ENCODE measurements at places on chromosomes 13 and 19.
A peak's percentile ranks its signal among the peaks of the same experiment; 100 is the strongest.

DNA sequence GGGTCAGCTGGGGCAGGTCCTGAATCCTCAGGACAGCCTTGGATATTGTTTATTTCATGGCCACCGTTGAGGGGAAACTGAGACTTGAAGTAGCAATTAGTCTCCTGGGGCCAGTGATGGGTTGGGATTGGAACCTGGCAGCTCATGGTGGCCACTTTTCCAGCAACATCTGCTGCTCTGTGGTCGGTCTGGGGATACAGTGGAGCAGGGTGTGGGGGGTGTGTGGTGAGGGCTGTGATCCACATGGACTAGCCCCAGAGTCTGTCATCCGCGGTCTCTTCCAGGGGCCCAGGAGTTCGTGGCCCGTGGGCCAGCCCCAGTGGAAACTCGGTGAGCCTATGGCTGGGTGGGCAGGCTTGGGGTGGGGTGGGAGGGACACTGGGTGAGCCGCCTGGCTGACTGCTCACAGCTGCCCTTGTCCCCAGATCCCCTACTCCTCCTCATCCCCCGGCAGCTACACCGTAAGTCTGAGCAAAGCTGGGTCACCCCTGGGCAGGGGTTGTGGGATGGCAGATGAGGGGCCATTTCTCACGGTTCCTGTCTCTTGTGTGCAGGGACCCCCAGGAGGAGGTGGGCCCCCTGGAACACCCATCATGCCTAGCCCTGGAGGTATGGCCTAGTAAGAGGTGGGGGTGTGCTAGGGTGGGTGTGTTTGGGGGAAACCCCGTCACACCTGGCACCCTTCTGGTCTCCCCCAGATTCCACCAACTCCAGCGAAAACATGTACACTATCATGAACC is 5.5 kb downstream of the ISYNA1 start:
- no peak for DNase-seq

GRCh38 chr13:112622375-112622774 is 34.4 kb upstream of the TUBGCP3 start:
- DNase-seq, result no peak

DNA sequence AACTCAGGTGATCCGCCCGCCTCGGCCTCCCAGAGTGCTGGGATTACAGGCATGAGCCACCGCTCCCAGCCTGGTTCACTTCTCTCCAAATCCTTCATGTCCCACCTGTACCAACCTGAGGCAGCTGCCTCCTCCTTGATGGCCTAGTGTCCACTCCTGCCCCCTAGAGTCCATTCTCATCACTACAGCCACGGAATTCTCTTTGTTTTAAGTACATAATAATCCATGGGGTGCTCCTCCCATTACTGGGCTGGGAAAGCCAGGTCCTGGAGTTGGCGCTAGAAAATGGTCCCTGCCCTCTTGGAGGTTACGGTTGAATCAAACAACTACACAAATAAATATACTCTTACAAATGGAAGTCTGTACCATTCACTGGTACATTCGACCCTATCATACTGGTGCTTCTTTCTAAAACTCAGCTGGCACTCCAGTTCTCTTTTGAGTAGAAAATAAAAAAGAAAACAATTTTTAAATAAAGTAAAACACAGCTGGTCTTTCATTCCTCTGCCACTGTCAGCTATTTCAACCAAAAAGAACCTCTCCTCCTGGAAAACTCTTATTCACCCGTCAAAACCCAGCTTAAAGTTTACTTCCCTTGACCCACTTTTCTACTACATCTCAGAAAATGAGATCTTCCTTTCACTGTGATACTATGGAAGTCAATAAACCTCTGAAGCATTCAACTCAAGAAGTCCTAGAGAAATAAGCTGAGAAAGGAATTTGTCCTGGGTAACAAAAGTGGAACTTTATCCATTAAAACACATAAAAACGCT is 22.4 kb upstream of the ARHGEF18 start:
- no peak for DNase-seq

- DNase-seq, result no peak
Measured at GRCh38 chr13:40152922-40153321, 497.5 kb downstream of the COG6 start.

- no peak for DNase-seq
Measured at GRCh38 chr13:28865149-28865744, 45.1 kb downstream of the MTUS2 start.

DNA sequence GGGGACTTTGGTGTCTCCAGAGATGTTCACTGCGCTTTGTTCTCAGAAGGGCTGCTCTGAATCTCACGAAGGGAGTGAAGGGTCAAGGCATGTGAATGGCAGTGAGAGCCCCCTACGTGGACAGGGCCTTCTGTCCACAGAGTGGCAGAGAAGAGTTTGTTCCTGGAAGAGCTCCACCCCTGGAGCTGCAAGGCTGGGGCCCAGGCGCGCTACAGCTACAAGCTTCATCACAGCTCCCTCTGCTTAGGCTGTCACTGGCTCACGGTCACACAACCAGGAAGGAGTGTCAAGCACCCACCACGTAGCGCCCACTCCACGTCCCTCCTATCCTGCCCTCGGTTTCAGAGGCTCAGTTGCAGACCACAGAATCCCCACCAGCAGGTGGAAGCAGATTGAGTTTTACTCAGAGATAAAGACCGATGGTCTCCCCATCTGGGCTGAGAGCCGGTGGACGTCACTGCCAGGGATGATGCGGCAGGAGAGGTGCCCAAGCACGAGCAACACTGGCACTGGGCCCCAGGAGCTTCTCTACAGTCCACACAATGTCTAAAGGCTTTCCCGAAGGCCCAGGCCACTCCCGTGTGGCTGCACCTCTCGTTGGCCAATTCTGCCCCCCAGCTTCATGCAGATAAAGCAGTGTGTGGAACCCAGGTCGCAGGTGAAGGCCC is 23.0 kb upstream of the TFDP1 start:
- DNase-seq, result no peak

DNA sequence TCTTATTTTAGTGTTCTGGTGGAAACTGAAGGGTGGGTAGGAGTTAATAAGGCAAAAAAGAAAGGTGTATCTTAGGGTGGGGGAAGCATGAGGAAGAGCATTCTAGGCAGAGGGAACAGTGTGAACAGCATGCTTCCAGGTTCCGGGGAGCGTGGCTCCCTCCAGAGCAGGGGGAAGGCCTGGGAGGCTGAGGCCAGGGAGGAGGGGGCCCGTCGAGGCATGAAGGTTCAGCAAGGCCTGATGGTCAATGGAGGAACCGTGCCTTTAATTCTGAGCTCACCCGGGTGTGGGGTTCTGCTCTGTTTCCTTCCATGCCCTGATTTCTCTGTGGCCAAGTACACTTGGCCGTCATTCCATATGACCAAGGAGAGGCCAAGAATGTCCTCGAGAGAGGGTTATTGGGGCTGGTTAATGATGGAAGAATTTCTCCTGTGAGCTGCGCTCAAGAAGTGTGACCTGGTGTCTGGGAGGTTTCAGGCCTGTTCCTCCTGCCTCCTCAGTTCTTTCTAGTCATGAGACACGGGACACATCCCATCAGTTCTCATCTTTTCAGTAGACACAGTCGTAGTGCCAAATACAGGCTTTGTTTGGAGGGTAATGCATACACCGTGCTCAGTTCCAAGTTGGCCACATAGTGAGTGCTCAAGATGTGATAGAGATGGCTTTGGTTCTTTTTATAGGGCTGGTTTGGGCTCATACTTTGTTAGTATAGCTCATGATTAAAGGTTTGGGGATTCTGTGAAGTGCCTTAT is 73.6 kb downstream of the SIPA1L3 start:
- no peak for DNase-seq

GRCh38 chr19:3374369-3375112 is 8.2 kb downstream of the NFIC start:
- no peak for DNase-seq

DNA sequence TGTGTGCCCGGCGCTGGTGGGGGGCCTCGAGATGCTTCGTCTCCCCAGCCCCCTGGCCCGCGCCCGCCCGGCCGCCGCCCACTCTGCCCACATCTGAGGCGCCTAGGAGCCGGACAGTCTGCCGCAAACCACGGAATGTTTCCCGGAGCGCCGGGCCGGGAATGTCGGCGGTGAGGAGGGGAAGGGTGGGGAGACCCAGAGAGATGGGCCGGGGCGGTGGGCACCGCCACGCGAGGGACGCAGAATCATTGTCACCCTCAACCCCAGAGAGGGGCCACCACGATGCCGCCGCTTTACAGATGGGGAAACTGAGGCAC is 46.1 kb upstream of the NFIC start:
- no peak for DNase-seq

DNA sequence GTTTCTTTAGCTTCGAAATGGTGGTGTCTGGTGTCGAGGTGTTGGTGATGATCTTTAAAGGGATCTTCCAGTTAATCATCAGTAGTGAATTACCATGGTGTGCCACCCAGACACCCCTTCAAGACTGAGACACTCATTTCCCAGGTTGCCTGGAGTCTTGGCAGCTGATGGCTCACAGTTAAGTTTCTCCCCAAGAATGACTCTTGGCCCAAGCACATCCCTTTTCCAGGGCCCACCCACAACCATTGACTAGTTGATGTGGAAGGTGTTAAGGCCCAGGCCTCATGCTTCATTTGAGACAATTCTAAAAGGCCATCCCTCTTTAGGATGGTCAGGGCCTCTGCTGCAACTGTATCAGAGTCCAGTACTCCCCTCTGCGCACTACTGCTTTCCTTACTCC is 145.5 kb downstream of the FOXO1 start:
- DNase-seq, result no peak

GRCh38 chr13:65600702-65601101 is 1629.4 kb downstream of the PCDH9 start:
- peak; percentile 28 for DNase-seq

- DNase-seq, result no peak
Measured at GRCh38 chr19:45640849-45641273, 1.7 kb upstream of the EML2 start.

DNA sequence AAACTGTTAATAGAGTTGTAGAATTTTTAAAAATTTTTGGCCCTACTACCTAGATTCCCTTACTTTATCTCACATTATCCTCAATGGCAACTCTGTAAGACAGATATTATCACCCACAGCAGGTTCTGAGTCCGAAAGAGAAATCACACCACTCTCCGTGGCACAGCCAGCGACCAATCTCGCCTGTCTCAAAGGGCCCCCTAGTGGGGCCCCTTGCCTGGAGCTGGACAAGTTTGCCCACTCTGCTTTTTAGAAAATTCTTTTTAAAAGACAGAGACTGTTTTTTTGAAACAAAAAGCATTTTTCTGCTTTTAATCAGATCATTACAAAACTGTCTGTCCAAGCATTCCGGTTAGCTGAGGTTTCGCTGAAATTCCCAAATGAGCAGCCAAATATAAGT is 21.7 kb downstream of the PHF11 start:
- peak; percentile 24 for DNase-seq

- DNase-seq, result no peak
Measured at GRCh38 chr13:53012707-53013106, 15.9 kb upstream of the OLFM4 start.

DNA sequence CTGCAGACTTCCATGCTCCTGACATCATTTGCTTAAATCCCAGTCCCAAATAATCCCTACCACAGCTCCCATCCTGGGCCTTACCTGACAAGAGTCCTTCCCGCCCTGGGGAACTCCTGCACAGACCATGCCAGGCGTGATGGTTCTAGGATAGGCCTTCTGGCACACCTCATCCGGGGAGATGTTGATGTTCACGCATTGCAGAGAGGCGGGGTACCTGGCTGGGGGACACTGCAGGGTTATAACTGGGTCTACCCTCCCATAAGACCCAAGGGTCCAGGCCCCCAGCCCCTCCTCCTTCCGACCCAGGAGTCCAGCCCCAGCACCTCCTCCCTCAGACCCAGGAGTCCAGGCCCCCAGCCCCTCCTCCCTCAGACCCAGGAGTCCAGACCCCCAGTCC is 4.0 kb downstream of the KLK14 start:
- no peak for DNase-seq

DNA sequence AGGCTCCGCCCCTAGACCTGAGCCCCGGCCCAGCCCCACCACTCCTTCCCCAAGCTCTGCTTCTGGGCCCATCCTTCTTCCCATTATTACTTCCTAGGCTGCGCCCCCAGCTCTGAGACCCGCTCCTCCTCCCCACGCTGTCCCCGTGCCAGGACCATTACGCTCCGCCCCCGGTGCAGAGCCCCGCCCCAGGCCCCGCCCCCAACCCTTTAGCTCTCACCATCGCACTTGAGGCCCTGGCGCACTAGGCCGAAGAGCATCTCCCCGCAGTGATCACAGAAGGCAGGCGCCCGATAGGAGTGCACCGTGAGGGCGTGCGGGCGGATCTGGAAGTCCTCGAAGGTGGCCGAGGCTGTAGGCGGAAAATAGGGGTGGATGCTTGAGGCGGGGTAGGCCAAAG is 6.2 kb downstream of the PRKD2 start:
- DNase-seq, result no peak

DNA sequence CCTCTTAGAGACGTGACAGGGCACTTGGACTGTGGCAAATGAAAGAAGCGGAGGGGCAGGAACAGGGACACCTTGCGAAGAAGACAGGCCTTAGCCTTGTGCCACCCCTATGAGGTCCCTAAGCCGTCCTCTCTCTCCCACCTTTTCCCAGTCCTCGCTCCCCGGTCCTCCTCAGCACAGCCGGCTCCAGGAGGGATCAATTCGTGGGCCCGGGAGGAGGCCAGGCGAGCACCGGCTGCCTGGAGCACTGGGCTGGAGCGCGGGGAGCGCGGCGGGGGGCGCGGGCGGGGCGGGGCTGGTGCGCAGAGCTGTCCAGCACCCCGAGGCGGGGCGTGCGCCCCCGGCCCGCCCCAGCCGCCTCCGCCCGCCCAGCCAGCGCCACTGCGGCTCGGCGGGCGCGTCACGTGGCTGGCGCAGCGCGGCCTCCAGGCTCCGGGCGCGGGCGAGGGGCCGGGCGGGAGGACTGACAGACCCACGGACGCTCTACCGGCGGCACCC is at the start of gene LRP3:
TSS of gene LRP3 (plus strand) at position 466 of the 498 bp plus-strand sequence. CDS start 456 bp downstream, outside the sequence.
- peak; percentile 55 for DNase-seq

GRCh38 chr19:1402411-1403070 is 1.2 kb upstream of the GAMT start:
- no peak for DNase-seq

DNA sequence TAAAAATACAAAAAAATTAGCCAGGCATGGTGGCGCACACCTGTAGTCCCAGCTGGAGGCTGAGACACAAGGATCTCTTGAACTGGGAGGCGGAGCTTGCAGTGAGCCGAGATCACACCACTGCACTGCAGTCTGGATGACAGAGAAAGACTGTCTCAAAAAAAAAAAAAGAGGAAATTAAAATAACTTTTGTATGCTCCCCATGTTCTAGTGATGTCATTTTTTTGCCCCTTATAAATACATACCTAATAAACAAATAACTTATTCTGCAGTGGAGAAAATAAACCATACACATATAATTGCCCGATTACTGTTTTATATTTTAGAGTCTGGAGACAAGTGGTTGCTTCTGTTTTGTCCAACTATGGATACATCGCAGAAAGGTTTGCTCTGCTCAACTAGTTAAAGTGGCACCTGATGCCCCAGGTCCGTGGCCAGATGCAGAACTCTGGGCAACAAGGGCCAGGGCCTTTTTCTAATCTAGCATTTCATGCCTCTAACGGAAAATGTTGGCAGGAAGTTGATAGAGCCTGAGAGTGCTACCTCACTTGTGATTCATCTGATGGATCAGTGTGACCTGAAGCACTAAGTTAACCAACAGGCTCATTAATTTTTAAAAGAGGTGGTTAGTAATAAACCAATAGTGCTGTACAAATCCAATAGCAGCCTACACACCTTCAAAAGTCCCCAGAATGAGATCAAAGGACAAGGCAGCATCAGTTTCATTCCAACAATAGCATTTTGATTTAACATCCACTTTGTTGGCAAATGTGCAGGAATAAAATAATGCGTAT is 18.8 kb downstream of the UBE2L5 start:
- DNase-seq, result no peak

GRCh38 chr19:13972368-13973155 is 20.3 kb downstream of the DCAF15 start:
- DNase-seq, result no peak

GRCh38 chr19:51337861-51338562 is 3.9 kb downstream of the VSIG10L start:
- DNase-seq, result no peak

GRCh38 chr13:40351537-40352379 is 314.7 kb downstream of the FOXO1 start:
- DNase-seq, result no peak
